Fibroblast of the aortic adventitia (primary cell): ENCODE measurements at places on chromosomes 7 and 10.
A peak's percentile ranks its signal among the peaks of the same experiment; 100 is the strongest.

- no peak for DNase-seq
Observed at GRCh38 chr7:6167587-6168476, 104.6 kb downstream of the CYTH3 start.

DNA sequence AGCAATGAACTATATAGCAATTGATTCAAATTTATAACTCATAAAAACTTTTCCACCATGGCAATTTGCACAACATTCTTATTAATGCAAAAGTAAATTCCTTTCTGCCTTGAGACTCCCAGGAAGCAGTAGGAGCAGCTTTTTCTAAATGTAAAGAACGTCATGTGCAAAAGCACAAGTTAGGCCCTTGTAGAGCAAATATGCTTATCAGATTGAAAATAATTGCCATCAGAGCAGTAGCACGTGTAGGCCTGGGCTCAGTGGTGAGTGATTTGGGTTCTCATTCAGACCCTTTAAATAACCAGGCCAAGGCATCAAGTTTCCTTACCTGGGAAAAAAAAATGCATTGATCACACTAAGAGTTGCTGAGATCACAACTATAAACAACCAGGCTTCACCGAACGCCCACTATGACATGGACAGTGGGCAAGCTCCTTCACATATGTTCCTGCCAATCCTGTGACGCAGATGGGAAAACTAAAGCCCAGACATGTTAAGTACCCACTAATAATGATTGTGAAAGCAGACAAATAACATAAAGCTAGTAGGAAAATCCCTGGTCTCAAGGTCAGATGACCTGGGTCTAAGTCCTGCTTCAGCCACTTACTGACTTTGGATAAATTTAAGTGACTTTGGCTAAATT lies 22.1 kb upstream of the SAR1A start:
- peak; percentile 46 for DNase-seq

DNA sequence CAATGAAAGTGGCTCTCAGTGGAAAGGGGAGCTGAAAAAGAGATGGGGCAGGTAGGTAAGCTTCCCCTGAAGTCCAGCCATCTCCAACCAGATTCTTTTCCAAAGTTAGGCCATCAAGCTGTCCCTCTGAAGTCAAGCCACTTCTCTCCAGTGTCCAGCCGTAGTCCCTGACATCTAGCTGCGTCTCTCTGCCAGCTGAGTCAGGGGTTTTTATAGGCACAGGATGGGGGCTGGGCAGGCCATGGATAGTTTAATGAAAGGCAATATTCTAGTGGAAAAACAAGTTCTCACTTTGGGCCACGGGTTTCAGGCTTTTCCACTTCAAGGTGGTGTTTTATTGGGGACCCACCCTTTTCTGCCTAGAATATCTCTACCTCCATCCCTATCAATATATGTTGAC lies 36.8 kb downstream of the AVL9 start:
- DNase-seq, result no peak

DNA sequence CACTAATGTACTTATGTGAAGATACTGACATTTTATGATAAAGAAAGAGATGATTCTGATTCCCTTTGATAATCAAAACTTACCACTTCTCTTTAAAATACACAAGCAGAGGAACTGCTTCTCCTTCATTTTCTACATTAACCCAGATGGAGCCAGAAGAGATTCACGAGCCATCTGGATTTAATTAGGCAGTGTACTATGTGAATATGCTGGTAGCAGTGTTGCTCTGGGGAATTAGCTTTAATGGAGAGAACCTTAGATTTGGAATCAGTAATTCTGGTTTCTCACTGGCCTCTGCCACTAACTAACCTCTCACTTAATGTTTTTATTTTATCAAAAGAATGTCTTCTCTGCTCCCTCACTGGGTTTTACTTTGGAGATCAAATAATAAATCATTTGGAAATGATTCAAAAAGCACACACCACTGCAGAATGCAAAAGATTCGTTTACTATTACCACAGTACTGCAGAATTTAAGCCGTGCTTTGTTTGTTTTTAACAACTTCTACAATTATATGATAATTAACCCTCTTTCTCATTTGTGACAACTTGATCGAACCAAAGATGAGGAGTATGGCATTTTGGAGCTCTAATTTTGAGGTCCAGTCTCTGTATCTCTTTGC lies 77.5 kb upstream of the PHYHIPL start:
- peak; percentile 59 for DNase-seq

DNA sequence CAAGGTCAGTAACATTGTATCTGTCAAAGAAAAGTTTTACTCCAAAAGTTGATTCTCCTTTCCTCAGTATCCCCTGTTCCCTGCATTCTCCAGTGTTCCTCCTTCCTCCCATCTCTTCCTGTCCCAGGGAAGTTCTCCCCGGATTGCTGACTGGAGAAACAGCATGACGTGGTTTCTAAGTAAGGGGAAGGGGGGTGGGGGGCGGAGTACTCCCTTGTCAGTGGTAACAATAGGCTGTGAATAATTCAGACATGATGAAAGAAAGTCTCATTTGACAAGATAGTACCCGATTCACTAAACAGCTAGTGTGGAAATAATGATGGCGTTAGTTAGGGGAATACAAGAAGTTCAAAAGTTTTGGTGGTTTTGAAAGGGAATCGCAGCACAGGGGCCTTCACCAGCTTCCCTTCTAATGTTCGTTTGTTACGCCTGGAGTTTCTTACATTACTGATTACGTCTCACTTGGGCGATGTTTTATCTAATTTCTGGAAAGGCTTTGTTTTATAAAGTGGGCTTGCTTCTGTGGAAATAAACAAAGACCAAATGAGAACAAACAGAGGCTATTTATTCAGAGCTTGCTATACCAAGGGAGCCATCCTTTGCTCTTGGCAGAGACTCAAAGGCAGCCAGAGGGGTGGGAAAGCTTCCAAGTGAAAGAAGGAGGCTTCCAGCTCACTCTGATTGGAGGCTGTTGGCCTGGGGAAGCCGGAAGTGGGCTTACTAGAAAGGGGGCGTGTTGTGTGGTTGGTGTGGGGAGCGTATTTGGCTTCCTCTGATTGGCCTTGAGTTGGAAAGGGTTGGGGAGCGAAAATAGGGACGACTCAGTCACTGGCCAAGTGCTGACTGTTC lies 453.7 kb downstream of the SDK1 start:
- peak; percentile 65 for DNase-seq

DNA sequence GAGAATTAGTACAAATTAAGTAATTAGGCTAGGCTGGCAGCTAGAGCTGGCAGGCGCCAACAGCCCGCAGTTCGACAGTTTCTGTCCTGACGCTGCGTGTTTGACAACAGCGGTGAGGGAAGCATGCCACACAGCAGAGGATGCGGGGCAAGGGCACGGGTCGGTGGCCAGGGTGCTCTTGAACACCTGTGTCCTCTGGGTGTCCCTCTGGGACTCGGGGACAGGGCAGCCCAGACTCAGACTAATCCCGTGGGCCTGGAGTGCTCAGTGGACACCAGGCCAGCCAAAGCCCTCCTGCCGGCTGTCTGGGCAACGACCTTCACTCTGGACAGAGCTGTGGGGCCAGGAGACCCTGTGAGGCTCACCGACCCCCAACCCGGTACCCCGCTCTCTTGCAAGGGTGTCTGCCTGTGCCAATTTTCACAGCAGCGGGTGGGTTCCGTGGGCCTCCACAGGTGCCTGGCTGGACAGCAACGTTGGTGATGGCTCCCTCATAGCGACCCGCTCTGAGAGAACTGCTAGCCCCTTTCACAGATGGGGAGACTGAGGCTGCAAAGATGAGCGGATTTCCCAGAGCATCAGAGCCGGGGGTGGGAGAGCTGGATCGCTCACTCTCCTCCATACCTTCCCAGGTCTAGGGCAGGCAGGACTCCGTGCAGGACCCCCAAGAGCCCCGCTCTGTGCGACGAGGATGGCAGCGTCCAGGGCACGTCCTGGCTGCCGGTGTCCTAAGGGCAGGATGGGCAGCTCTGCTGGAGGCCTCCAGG lies 48.5 kb downstream of the FOXL3 start:
- no peak for DNase-seq

DNA sequence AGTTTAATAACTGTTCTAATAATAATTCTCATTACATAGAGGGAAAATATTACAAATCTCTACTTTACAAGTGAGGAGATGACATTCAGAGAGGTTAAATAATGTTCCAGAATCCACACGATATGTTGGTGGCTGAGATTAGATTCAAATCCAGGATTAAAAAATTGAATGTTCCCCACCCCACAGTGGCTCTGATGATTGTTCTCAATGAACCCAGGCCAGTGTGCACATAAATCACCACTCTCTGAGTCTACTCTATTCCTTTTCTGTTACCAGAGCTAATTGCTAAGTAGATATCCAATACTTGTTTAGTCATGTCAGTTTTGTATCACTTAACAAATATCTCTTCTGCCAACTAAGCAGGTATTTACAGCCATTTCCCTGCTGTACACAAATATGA lies 281.0 kb downstream of the ABCA13 start:
- DNase-seq, result no peak

DNA sequence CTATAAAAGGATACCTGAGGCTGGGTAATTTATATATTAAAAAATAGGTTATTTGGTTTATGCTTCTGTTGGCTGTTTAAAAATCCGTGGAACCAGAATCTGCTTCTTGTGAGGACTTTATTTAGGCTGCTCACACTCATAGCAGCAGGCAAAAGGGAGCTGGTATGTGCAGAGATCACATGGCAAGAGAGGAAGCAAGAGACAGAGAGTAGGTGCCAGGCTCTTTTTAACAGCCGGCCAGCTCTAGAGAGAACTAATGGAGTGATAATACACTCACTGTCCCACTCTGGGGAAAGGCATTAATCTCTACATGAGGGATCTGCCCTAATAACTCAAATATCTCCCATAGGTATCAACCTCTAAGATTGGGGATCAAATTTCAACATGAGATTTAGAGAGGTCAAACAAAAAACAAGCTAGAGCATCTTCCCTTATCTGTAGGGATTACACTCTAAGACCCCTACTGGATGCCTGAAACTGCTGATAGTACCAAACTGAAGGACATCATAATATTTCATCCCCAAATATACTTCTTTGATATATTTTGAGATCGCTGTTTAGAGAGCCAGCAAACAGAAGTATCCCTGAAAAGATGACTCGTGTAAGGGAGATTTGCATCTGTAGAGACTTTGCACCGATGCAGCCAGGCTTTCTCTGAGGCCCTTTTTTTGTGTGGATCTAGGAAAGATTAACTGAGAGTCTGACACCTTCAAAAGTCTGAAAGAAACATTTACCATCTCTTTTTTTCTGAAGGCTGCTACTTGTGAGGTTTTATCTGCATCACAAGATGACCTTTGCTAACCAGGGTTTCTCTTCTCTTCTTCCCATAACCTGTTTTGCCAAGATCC lies 717.0 kb upstream of the MBL2 start:
- DNase-seq, result no peak

- no peak for DNase-seq
Observed at GRCh38 chr10:109780997-109781396, 142.3 kb downstream of the XPNPEP1 start.

GRCh38 chr10:24360282-24361127 lies 151.6 kb downstream of the KIAA1217 start:
- peak; percentile 83 for DNase-seq

DNA sequence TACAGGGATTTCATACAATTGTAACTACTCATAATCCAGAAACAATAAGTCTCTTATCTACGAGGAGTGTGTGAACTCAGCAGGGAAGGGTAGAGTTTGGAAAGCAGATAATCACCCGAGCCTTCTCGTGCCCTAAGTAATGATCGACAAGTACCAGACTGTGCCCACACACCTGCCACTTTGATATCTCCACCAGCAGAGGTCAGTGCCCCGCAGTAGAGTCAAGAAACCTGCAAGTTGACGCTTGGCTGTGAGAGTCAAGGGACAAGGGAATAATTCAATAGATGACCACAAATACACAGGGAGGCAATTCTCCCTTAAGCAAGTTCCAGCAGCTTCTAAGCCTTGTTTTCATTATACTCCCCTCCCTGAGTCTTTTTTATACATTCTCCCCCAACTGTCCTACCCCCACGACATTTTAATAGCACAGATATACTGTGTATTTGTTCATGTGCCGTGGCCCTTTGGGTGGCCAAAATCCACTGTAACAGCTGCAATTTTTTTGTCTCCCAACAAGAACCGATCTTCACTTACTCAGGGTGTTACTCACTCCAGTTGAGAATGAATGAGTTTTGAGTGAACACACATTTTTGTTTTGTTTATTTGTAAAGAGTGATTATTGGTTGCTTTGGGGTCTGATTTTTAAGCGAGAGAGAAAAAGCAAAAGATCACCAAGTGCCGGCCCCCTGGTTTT lies 106.9 kb upstream of the RHEB start:
- no peak for DNase-seq

GRCh38 chr7:142636751-142637150 lies 112.5 kb upstream of the PRSS1 start:
- DNase-seq, result no peak

GRCh38 chr7:23098029-23098428 lies 7.6 kb upstream of the KLHL7 start:
- no peak for DNase-seq

DNA sequence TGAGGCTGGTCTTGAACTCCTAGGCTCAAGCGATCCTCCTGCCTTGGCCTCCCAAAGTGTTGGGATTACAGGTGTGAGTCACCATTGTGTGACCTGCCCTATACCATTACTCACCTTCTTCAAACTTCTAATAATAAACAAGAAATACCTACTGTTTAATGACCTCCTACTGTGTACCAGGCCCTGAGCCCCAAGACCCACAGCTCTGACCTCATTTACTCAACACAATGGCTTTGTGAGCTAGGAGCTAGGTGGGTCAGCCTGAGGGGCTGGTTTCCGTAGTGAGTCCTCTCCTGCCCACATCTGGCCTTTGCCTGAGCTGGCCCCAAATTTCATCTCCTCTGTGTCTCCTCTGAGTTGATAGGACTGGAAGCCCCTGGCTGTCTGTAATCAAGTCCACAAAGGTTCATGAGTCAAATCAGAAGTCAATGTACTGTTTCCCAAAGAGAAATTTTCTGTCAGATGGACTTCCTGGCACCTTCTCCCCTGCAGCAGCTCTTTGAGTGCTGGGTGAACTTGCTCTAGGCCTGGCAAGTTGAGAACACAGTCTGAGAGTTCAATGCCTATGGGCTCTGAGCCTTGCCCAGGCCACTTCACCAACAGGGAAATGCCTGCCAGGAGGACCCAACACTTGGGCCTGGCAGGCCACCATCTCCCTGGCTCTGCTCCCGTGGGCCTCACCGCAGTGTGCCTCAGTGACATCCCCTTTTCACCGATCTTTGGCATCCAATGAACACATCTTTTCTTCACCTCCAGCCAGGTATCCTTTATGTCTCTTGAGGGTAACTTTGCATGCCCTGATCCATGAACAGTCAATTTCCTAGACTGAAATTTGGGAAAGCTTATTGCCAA lies 24.0 kb downstream of the NEURL1 start:
- DNase-seq, result no peak

GRCh38 chr7:122082670-122083069 lies 61.4 kb downstream of the AASS start:
- no peak for DNase-seq

GRCh38 chr10:92740762-92741161 lies 51.0 kb downstream of the HHEX start:
- peak; percentile 42 for DNase-seq

- DNase-seq, result no peak
Observed at GRCh38 chr7:128197589-128197988, 43.5 kb upstream of the LEP start.

- DNase-seq, result peak; percentile 23
Observed at GRCh38 chr7:155644971-155645509, 579 bp downstream of the RBM33 start.
